ENCODE measurements at places on chromosomes 7 and 10.

GRCh38 chr10:24826009-24826408 is 102.3 kb upstream of the ARHGAP21 start:
- peak; percentile 65 for DNase-seq

DNA sequence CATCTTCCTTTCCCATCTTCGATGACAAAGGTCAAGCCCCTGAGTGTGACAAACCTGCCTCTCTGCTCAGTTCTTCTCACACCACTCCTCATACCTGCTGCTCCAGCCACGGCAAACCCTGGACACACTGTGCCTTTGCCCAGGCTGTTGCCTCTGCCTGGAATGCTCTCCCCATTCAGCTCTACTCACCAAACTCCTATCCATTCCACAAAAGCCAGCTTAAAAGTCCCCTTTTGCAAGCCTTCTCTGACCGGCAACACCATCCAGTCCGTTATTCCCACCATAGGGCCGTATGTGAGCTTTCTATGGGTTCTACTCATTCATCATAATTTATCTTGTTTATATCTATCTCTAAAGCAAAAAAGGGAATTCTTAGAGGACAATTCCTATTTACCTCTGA is 15.2 kb downstream of the GFRA1 start:
- DNase-seq: no peak

DNA sequence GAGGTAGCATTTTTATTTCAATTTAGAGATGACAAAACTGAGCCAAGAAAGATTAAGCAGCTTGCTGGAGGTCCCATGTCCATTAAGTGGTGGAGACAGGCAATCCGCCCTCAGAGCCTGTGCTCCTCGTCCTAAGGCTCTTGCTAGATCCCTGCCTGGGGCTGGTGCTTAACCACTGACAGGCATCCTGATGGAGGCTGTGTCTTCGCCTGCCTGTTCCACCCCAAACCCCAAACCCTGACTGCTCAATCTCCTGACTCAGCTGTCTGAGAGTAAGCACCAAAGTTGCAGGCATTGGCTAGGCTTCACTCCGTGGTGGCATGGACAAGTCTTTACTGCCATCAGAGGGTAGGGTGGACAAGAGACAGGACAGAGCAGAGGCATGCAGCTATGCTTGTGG is 209.4 kb downstream of the POU6F2 start:
- no peak for DNase-seq

- no peak for DNase-seq
Observed at GRCh38 chr7:159121068-159121467, 23.6 kb downstream of the VIPR2 start.

GRCh38 chr7:100621554-100621953 is 9.2 kb downstream of the MOSPD3 start:
- DNase-seq: no peak

- DNase-seq: peak; percentile 31
Observed at GRCh38 chr7:4797858-4798705, 22.7 kb downstream of the AP5Z1 start.

DNA sequence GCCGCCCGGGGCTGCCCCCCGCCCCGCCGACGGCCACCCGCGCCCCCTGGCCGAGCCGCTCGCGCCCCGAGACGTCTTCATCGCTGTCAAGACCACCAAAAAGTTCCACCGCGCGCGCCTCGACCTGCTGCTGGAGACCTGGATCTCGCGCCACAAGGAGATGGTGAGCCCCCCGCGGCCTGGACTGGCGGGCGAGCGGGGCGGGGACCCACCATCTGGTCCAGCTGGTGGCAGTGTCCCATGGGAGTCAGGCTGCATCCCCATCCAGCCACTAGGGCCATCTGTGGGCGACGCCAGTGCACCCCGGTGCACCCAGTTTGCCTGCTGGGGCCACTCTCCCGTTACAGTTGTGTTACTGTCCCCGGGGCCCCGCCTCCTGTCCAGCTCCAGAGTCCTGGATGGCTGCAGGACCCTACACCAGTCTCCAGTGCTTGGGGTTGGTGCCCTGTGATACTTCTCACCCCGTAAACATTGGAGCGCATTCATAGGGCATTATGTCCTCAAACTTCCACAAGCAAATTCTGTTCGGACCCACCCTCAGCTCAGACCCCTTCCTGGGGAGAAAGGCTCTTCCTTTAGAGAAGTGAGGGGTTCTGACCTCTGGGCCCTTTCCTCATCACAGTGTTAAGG is 672 bp downstream of the LFNG start:
- no peak for DNase-seq

DNA sequence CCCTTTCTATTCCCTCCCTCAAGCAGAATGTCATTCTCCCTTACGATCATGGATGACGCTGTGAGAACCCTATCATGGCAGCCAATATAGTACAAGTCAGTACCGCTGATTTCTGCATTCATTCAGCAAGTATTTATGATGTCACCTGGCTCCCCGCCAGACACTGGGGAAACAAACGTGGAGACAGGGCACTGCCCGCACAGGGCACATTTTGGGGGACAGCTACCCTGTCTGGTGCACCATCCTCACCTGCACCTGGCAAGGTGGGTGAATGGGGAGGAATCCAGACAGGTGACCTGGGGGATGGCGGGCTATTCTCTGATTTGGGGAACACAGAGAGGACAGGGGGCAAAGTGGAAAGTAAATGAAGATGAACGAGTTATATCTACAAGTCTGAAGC is 28.4 kb downstream of the MKI67 start:
- no peak for DNase-seq

DNA sequence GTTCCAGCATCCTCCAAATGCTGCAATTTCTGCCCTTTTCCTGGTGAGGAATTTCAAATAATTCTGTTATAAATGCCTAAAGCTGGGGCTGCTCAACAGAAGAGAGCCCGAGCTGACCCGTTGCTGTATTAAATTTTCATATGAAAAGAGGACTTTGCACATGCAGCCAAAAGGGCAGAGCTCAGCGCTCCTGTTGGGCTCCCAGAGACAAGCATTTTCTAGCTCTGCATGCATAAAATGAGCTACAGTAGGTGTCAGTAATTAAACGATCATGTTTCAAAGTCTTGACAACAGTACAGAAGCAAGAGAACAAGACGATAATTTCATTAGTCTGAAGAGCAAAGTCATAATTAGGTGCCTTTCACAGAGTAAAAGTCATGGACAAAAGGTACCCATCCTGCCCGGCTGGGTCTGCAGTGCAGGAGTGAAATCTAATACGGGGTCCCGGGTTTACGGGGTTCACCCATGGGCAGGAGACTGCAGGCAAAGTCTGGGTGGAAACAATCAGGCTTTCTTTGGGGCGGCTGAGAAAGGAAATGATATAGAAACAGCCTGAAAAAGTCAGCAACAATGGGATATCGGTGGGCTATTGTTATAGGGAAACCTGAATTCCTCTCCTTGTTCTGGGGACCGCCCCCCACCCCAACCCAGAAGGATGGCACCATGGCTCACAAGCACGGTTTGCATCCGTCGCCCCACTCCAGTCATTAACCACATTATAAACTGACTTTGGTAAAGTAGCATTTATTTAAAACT is 66.0 kb downstream of the EBF3 start:
- DNase-seq: no peak

GRCh38 chr10:43333653-43334052 is 37.8 kb upstream of the FXYD4 start:
- DNase-seq: no peak

GRCh38 chr7:506921-507622 is 12.6 kb downstream of the PDGFA start:
- no peak for DNase-seq

Measured in LHCN-M2 (cell line).